ENCODE measurements at places on chromosomes 2 and 18.

DNA sequence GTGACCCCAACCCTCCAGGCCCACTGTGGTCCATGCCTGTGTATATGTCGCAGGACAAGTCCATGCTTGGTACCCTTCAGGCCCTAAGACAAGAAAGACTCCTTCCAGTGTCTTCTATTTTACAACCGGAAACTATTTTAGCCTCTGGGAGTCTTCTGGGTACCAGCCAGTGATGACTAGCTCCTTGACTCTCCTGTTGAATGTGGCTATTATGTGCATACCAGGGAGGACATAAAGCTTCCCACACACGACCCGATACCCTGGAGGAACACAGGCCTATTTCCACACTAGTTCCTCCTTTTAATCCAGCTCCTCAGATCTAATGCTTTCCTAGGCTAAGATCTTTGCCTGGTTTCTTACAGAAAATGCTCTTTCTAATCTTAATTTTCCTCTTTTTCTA is 178.1 kb downstream of the NCKAP5 start:
- DNase-seq, result no peak

DNA sequence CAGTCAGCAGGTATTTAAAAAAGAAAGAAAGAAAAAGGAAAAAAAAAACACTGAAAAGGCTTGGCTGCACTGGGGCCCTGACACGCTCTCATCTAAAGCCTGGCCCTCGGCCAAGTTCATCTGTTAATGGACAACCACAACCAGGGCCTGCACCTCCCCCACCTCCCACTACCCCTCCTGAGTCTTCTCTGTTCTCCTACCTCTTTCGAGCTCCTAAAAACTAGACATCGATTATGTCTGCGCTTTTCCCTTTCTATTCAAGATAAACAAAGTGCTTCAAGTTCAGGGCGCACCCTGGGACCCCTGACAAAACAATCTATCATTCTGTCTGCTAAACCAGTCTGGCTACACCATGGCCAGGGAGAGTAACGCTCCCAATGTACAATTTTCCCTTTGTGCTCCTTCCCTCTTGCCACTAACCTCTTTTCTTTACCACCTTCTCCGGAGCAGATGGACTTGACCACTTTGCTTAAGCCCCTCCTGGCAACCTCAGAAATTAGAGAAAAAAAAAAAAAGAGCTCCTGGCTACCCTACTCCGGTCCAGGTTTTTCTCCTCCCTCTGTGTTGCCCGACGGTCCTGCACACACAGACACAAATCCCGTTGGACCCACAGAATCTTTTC is 22.7 kb downstream of the BCL11A start:
- no peak for DNase-seq

DNA sequence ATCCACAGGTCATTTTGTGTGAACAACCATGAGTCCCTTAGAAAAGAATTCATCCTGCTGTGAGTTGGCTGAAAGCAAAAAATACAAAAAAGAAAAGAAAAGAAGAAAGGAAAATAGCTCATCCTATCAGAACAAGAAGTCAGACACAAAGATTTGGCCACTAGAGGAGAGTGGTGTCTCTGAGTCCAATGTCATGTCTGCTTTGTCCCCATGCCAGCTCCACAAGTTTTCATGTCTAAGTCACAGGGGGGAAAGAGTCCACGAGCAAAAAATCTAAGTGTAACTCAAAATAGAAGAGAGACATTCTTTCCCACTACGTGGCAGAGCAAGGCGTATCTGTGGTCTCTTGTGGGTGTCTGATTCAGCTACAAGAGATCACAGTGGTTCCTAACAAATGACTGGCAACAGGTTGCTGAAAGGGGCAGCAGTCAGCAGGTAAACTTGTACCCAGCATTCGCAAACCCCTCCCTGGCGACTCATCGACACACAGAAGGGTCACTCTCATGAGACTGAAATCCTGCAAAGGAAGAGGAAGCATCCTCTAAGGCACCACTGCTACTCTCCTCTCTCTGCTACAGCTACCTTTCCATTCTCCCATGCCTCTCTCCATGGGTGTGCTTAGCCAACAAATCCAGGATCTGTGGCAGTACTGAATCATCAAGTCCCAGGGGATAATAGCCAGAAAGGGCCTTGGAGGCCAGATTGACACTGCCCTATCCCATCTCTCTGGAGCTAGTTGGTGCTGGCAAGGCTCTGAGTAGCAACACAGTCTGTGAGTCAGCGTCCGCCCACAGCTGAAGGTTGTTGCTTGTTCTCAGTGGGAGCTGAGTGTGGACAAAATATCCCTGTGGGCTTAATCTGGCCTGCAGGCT is 123.0 kb upstream of the SLC39A10 start:
- DNase-seq, result peak; percentile 89

- peak; percentile 43 for DNase-seq
Measured at GRCh38 chr2:207683879-207684627, 27.4 kb upstream of the CCNYL1 start.

DNA sequence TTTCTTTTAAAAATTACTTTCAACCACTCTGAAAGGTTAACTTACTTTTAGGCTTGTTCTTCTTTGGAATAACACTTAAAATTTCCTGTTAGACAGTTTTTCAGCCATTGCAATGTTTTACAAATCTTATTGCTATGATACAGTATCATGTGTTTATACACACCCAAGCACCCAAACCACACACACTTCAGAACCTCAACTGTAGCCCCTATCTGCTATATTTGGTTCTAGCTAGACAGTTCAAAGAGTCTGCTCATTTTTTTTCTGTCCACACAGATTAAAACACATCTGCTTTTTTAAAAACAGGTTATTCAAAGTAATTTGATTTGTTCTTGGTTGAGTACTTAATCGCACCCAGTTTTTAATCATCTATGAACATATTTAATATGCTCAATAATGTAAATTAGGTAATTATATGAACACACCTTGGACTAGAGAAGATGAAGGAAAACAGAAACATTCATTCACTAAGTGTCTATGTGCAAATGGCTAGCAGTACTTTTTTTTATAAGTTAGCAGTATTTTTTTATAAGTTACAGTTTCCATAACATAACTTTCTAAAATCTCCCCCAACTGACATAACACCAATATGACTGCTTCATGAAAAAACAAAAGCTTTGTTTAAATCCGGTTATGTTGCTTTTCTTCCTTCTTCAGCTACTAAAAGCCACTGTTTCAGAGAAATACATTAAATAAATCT is 17.6 kb downstream of the FBXO11 start:
- DNase-seq, result no peak

- no peak for DNase-seq
Measured at GRCh38 chr2:108417254-108417653, 31.8 kb upstream of the GCC2 start.

DNA sequence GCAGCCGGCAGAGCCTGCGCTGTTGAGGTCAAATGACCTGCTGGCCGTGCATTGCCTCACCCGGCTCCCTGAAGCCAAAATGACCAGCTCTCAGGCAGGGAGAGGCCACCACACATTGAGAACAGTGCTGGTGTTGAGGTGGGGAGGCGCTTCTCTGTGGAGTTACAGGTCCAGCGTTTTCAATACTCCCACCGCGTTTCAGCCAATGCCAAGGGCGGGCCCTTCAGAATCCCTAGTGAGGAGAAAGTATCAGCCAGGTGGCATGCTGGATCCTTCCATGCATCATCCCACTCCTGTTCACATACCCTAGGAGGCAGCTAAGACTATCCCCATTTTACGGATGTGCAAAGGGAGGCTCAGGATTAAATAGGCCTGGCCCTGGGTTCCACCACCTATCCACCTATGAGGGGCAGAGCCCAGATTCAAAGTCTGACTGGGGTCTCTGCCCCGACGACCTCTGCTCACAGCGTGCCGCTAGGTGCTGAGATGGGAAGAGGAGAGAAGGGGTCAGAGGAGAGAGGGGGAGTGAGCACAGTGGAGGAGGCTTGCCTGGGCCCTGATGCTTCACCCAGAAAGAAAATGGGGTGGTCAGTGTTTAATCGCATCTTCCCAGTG is 137.6 kb upstream of the ID2 start:
- DNase-seq, result no peak

- peak; percentile 73 for DNase-seq
Measured at GRCh38 chr2:188808947-188809355, 165.2 kb upstream of the COL3A1 start.

GRCh38 chr2:177355874-177356273 is 36.7 kb upstream of the AGPS start:
- peak; percentile 92 for DNase-seq

- no peak for DNase-seq
Measured at GRCh38 chr2:25229279-25230197, 61.2 kb upstream of the POMC start.

GRCh38 chr2:218659258-218659987 is at the start of the genes BCS1L and ZNF142:
BCS1L (plus strand) TSS chr2:218659683; CDS start chr2:218660988, 1,305 bp downstream.
ZNF142 (minus strand) TSS chr2:218659623; CDS start chr2:218656429, 3,194 bp downstream.
- peak; percentile 85 for DNase-seq

- DNase-seq, result no peak
Measured at GRCh38 chr18:55811925-55812324, 223.9 kb upstream of the TCF4 start.

DNA sequence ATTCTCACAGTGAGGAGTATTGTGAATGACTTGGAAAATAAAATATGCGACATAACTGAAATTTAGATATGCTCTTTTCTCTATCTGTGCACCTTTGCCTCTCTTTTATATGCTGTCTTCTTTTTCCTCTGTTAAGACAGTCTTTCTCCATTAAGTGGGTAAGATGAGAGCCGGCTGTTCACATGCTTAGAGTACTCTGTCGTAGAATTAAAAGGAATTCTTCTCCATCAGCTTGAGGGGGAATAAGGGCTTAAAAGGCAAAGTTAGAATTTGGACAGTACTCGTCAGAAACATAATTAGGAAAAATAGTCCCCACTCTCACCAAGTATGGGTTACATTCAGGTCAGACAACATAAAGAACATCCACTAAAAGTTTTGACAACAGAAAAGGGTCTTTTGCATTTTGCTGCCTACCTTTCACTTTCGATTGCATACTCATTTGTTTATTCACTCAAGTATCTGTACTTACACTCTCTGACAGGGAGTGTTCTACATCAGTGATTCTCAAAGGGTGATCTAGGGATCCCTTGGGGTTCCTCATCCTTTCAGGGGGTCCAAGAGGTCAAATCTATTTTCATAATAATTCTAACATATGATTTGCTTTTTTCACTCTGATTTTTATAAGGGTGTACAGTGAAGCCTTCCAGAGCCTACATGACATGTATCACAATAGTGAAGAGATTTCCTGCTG is 48.0 kb downstream of the ARHGAP15 start:
- peak; percentile 13 for DNase-seq

GRCh38 chr2:197873293-197873701 is 68.9 kb downstream of the PLCL1 start:
- peak; percentile 35 for DNase-seq

DNA sequence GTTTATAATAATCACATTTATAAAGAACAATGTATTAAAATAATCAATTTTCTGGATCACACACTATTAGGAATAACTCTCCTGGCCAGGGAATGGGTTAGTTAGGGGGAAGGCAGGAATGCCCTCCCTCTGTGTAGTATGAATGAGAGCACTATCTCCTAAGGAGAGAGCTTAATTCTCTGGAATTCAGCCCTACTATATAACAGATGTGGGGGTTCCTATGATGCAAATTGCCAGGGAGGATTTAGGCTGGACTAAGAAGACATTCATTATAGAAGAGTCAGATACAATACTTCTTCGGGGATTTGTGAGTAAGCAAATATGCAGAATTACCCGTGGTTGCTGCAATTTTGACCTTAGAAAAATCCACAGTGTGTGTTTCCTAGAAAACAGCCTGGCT is 250.1 kb upstream of the VRK2 start:
- DNase-seq, result no peak

DNA sequence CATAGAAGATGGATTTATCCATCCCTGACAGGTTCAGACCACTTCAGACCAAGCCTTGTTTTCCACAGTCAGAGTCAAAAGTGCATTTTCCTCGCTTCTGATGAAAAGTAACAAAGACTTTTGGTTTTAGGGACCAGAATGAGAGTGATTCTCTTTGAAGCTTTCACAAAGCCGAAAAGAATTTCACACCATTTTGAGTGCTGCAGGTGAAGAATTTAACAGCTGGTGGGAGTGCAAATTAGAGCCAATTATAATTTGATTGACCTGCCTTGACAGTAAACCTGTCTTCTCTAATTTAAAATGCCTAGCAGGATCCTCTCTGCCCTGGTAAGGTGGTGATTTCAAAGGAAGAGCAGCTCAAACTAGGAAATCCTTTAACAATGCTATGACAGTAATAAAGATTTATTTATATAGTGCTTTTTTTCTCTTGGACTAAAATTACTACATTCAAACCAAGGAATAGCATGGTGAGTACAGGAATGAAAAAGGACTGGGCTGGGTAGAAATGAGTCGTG is 241.6 kb downstream of the HRH4 start:
- no peak for DNase-seq

- DNase-seq, result no peak
Measured at GRCh38 chr18:24056506-24056905, 42.0 kb downstream of the TTC39C start.

- no peak for DNase-seq
Measured at GRCh38 chr2:100739735-100740432, 80.1 kb upstream of the NPAS2 start.

Measured in fibroblast of pulmonary artery (primary cell).